ENCODE measurements at places on chromosomes 2 and 18.

- DNase-seq, result no peak
Observed at GRCh38 chr2:23492337-23492675, 107.3 kb downstream of the KLHL29 start.

GRCh38 chr2:112767693-112768330 is 3.4 kb upstream of the CKAP2L start:
- no peak for DNase-seq

GRCh38 chr2:39703181-39703872 is 37.6 kb downstream of the TMEM178A start:
- no peak for DNase-seq

- peak; percentile 1 for DNase-seq
Observed at GRCh38 chr2:147910990-147911473, 66.2 kb downstream of the ACVR2A start.

- no peak for DNase-seq
Observed at GRCh38 chr2:99842451-99842850, 299.9 kb downstream of the AFF3 start.
